NCI-H2171 (cell line): ENCODE measurements at places on chromosomes 1 and 21.
A peak's percentile ranks its signal among the peaks of the same experiment; 100 is the strongest.

DNA sequence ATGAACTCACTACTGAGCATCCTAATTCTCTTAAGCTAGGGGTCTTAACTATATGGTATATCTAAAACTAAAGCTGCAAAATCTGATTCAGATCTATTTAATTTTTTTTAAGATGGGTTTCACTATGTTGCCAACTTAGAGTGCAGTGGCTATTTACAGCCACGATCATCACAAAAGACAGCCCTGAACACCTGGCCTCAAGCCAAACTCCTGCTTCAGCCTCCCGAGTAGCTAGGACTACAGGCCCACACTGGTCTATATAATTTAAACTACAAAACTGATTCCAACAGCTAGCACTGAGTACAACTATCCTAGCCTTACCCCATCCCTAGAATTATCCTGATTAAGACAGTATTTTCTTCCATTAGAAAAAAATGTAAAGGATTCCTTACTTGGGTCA is 37.1 kb downstream of the EIF4G3 start:
- no peak for DNase-seq

DNA sequence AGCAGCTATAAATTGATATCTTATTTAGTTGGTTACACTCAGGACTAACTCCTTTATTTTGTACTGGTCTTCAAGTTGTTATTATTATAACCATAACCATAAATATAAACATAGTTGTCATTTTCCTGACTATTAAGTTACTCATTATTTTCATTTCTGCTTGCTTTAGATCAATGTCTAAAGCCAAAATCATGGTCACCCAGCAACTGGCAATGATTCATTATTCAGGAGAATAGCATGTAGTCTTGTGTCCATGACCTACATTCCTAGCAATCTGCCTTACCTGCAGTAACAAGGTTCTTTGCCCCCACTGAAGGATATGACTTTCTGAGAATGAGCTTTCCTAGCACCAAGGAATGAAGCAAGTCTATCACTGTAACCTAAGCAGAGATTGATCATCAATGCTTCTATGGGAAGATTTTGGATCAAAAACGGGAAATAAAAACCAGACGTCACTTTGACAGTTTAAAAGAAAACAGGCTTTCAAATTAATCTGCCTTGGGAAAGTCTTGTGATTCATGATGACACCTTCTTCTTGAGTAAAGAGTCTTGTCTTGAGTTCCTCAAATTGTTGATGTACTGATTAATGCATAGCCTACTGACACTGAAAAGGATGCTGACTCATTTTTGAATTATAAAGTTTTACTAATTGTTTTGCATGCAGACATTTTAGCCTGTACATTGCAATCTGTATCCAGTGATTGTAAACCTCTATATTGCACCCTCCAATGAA is 203.3 kb upstream of the IVNS1ABP start:
- DNase-seq, result no peak

DNA sequence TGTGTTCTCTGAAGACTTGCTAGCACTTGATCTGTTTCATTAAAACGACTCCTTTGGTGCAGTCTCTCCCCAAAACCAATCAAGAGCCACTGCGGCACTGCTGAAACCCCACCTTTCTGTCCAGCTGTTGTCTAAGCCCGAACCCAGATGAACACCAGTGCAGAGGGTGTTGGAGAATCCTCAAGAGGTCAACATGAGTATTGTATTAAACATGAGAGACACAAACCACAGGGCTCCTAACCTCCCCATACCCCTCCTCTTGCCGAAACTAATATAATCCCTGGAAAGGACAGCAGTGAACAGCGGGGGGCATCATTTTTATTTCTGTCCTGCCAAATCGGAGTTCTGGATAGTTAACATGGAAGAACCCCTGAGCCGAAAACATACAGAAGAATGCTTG is 333.9 kb downstream of the CAMTA1 start:
- no peak for DNase-seq

DNA sequence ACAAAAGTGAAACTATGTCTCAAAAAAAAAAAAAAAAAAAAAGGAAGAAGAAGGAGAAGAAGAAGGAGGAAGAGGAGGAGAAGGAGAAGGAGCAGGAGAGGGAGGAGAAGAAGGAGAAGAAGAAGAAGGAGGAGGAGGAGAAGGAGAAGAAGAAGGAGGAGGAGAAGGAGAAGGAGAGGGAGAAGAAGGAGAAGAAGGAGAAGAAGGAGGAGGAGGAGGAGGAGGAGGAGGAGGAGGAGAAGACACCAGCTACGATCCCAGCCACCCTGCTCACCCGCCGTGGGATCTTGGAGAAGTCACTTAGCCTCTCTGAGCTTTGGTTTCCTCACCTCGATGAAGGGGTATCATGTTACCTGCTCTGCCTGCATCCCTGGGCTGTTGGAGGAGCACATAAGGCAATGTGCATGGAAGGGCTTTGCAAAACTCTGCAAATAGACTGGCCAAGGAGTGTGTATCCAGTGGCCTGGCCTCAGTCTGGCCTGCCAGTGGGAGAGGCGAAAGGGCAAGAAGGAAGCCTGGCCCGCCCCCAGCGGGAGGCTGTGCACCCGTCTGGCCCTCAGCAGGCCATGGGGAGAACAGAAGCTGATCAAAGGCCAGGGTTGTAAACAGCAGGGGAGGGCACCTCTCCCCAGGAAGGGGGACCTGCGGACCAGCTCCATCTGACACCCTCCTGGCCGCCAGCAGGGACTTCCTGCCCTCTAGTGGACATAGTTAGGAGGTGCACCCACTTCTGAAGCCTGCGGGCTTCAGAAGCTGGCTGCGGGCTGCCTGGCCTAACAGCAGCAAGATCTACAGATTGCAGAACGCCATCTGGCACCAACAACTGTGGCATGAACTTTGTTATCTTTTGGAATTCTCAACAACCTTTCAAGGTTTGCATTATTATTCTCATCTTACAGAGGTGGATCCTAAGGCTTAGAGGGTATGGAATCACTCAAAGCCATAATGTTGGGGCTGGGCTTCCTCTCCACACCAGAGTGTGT is 19.2 kb upstream of the CDK18 start:
- peak; percentile 89 for DNase-seq

GRCh38 chr1:10734375-10734774 is 62.1 kb downstream of the CASZ1 start:
- DNase-seq, result no peak
